ENCODE measurements at places on chromosomes 6 and 20.

GRCh38 chr6:109662192-109662591, 28.8 kb downstream of the AK9 start:
- DNase-seq, result no peak

DNA sequence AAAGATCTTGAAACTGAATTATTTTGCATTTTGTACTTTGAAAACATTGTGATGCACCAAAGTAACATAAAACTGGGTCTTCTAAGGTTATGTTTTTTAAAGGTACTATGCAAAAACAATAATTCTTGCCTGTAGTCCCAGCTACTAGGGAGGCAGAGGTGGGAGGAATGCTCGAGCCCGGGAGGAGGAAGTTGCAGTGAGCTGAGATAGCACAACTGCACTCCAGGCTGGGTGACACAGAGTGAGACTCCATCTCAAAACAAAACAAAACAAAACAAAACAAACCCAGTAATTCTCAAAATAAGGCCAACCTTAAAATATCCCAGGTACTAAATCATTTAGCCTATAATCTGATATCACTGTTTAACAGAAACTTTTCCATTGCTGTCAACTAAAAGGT, 269.6 kb downstream of the KHDC1L start:
- DNase-seq, result no peak

DNA sequence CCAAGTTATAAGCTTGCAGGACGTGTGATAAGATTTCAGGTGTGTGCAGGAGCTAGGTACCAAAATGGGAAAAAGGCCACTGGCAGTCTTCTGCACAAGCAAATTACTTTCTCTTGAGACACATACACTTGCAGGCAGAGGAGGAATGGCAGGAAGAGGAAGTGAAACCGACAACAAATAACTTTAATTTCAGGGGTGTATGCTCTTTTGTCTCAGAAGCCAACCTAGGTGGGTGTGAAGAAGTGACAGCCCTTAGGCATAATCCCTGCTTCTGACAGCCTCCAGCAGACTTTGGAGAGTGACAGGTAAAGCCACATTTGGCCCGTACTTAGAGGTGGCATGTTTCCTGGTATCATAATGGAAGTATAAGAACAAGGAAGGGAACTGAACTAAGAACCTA, 118.8 kb upstream of the TRAF3IP2 start:
- no peak for DNase-seq

DNA sequence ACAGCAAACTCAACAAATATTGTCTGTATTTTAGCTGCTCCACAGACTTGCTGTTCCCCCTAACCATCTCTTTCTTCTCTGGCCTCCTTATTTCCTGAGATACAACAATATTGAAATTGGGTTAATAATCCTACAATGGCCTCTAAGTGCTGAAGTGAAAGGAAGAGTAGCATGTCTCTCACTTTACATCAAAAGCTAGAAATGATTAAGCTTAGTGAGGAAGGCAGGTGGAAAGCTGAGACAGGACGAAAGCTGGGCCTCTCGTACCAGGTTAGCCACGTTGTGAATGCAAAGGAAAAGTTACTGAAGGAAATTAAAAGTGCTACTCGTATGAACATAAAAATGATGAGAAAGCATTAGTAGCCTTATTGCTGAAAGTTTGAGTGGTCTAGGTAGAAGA, 63.8 kb downstream of the ELOVL5 start:
- DNase-seq, result no peak

DNA sequence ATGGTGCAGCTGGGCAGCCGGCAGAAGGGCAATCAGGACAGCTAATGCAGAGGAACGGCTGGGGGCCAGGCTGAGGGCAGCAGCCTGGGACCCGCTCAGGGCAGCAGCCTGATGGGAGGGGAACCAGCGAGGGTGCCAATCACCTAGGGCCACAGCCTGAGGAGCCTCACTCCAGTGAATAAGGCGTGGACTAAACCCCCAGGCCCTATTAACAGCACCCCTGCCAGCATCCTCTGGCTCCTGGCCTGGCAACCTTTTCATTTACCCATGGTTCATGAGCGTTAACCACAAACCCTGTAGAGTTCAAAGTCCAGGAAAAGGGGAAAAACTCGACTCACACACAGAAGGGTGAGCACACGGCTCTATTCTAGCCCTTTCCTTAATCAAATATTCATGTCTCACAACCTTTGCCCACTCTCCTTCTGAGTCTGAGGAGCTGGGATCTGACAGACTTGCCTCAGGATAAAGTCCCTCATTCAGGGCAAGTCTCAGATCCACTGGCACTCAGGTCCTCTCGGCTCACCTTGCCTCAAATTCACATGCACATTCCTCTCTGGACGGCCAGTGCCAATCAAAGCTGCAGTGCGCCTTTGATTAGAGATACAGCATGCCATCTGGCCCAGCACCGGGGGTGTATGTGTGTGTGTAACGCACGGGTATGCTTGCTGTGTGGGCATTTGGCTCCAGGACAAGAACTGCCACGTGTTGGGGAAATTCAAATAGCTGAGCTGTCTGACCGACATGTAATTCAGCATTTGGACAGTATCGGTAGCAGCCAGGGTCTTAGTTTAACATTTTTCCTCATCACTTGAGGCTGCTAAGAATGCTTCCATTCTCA, 86.9 kb upstream of the TRAF3IP2 start:
- no peak for DNase-seq

DNA sequence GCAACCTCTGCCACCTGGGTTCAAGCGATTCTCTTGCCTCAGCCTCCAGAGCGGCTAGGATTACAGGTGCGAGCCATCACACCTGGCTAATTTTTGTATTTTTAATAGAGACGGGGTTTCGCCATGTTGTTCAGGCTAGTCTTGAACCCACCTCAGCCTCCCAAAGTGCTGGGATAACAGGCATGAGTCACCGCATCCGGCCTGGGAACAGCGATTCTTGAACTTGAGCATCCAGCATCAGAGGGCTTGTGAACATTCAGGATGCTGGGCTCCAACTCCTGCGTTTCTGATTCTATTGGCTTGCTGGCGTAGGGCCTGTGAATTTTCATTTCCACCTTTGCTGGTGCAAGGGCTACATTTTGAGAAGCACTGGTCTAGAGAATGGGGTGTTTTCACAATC, 24.5 kb upstream of the PIM1 start:
- no peak for DNase-seq

DNA sequence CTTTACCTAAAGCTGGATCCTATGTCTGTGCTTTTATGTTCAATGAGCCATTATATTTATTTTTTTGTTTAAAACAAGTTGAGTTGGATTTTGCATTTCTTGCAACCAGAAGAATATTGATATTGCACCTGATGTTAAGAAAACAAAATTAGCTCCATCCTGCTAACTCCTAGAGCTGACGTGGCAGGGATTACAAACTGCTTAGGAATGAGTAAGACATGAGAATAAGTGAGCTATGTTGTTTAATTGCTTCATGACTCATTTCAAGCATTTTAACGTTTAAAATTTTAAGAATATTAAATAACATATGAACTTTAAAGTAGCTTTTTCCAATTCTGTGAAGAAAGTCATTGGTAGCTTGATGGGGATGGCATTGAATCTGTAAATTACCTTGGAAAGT, 663.5 kb downstream of the EPM2A start:
- no peak for DNase-seq

DNA sequence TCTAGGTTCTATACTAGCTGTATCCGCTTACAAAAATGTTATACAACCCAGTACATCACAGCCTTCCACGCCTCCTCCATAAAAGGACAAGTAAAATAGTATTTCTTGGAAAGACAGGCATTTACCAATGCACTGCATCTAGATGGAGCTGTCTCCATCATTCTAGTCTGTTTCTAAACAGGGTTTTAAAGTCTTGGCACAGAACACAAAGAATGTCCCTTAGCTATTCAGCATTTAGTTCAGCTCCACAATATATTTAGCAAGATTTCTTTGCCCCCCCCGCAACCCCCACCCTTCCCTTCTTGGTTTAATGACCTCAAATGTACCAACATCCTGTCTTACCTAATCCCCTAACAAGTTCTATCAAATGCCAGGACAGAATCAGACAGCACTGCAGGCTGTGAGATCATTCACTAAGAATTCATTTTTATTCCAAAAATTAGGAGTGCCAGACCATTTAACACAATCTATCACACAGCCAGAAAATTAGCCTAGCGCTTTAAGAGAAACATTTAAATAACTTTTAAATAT, 198.6 kb downstream of the BACH2 start:
- DNase-seq, result no peak

- DNase-seq, result no peak
Observed at GRCh38 chr6:163964789-163965188, 550.3 kb downstream of the QKI start.

- DNase-seq, result no peak
Observed at GRCh38 chr6:33882154-33882553, 78.4 kb upstream of the MLN start.

GRCh38 chr6:100575921-100576320, 111.2 kb upstream of the SIM1 start:
- no peak for DNase-seq

- DNase-seq, result no peak
Observed at GRCh38 chr6:113451049-113451448, 406.1 kb upstream of the MARCKS start.

- no peak for DNase-seq
Observed at GRCh38 chr6:158737710-158738615, 81.2 kb downstream of the EZR start.

DNA sequence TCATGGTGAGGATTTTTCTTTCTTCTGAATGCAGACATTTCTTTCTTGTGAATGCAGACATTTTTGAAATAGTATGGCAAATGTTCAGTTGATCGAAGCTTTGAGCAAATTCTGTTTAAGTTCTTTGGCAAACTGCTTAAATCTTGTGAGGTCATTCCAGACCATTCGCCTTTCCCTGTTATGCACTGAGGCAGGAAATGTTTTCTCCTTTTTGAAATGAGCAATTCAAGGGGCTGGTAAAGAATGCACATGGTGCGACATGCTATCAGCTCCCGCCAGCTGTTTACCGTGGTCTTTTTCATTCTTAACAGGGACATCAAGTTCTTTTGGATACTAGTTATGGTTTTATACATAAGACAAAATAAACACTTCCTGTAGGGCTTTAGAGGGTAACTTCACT, 112.0 kb upstream of the CCN2 start:
- no peak for DNase-seq

GRCh38 chr6:108407904-108408827, 113.3 kb downstream of the AFG1L start:
- DNase-seq, result no peak

DNA sequence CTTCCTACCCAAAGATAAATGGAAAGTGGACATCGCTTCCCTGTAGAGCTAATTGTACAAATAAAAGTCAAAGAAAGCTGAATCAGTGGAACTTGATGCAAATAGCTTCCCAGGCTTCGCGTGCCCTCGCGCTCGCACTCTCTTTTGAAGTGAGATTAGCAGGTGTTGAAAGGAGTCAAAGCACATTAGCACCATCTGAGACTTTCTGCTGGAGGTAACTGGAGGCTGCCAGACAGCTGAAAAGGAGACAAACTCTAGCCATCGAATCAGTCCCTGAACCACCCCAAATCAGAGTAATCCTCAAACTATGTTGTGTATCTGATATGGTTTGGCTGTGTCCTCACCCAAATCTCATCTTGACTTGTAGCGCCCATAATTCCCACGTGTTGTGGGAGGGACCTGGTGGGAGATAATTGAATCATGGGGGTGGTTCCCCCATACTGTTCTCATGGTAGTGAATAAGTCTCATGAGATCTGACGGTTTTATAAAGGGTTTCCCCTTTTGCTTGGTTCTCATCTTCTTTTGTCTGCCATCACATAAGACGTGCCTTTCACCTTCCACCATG, 23.7 kb downstream of the SULF2 start:
- no peak for DNase-seq
